ENCODE measurements at places on chromosomes 5 and 9. TPM values are rescaled to one million over a fixed set of nuclear protein-coding genes. Genes with fewer than 3 reads are reported as not detected.

DNA sequence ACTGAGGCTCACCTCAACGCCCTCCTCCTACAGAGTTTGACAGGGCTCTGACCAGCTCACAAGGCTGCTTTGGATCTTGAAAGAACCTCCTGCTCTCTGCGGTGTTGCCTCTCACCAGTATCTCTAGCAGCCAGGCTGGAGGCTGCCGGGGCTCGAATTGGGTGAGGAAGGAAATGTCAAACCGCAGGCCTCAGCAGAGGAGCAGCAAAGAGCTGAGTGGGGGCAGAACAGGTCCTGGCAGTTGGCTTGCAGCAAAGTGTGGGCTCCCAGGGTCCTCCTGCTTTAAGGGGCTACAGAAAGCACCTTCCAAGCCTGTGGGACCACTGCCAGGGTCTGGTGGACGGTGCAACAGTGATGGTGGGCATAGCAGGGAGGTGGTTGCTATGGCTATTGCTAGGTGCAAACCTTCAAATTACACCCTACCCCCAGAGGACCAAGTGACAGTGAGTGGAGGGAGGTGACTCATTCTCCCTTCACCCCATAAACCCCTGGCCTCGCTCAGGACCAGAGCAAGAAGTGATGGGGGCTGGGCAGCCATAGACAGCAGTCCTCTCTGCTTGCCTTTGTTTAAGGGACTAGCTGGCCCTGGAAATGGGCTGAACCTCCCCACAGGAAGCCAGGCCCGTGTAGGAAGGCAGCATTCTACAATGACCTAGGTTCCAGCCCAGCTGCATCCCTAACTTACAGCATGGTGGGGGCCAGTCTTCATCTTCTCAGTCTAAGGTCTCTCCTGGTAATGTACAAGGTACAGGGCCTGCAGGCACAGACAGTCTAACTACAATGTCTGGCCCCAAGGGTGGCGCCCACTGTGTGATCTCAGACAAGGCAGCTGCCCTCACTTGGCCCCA is 18.7 kb downstream of the LCP2 start:
- no peak for DNase-seq

CORO2A gene
- total RNA-seq, result 9.7 TPM

- DNase-seq, result no peak
These were observed 666 bp upstream of the TLR4 start for GRCh38 chr9:117703537-117703936.

- no peak for DNase-seq
These were observed 46.6 kb downstream of the CACNA1B start for GRCh38 chr9:137924169-137924568.

GRCh38 chr5:160382346-160382745 is 11.9 kb upstream of the C1QTNF2 start:
- no peak for DNase-seq

SOHLH1 gene
- not detected for total RNA-seq

GRCh38 chr5:3372289-3372688 is 223.3 kb upstream of the IRX1 start:
- DNase-seq, result no peak

DNA sequence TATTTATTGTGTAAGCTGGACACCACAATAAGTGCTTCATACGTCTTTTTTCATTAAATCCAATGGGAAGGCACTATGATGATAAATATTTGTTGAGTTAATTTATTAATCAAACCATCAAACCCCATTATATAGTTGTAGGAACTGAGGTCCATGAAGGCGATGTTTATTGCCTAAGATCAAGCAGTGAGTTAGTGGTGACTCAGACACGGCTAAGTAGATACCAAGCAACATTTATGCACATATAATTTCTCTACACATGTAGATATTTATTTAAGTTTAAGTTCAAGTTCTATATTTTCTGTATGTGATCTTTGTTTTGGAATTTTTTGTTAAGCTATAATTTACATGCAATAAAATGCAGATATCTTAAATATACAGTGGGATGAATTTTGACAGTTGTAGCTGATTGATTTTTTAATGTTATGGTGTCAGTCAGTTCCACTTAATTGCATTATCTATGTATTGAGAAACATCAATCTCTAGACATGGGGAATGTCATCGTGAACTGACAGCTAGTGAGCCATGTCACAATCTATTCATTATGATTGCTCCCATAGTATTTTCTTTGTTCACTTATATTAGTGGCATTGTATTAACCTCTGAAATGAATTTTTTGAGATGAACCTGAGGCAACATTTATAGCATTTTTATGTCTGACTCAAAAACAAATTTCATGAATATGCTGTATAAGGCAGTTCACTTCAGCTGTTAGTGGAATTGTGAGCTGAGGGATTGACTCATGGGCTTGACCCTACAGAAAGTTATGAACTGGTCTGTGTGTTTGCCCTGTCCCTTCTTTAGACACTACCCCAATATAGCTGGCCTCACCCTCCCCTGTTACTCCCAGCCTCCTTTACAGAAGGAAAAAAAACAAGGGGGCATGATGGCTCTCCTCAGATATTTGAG is 11.9 kb upstream of the GARNL3 start:
- DNase-seq, result no peak

GRCh38 chr9:115413304-115413703 is 295.3 kb upstream of the TNC start:
- no peak for DNase-seq

GRCh38 chr5:151584057-151584937 is 6.8 kb downstream of the FAT2 start:
- DNase-seq, result peak; percentile 45

ANKRD18B gene
- 5.9 TPM for total RNA-seq

DNA sequence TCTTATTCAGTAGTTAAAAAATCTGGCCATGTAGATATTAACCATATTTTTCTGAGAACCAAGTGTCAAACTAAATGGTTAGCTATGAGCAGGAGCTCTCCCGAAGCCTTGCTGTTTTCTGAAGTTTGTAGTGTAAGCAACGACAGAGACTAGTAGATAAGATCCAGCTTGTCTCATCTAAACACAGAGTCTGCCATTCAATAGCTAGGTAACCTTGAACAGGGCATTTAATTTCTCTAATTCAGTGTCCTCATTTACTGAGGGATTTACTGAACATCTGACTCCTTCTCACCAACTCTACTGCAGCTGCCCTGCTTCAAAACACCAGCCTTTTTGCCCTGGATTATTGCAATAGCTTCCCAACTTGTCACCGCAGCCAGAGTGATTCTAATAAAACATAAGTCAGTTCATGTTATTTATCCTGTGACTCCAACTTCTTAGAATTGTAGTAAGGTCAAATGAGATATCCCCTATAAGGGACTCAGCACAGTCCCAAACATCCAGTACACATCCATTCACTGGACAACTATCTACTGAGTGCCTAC is 337.0 kb downstream of the PLK2 start:
- no peak for DNase-seq

DNA sequence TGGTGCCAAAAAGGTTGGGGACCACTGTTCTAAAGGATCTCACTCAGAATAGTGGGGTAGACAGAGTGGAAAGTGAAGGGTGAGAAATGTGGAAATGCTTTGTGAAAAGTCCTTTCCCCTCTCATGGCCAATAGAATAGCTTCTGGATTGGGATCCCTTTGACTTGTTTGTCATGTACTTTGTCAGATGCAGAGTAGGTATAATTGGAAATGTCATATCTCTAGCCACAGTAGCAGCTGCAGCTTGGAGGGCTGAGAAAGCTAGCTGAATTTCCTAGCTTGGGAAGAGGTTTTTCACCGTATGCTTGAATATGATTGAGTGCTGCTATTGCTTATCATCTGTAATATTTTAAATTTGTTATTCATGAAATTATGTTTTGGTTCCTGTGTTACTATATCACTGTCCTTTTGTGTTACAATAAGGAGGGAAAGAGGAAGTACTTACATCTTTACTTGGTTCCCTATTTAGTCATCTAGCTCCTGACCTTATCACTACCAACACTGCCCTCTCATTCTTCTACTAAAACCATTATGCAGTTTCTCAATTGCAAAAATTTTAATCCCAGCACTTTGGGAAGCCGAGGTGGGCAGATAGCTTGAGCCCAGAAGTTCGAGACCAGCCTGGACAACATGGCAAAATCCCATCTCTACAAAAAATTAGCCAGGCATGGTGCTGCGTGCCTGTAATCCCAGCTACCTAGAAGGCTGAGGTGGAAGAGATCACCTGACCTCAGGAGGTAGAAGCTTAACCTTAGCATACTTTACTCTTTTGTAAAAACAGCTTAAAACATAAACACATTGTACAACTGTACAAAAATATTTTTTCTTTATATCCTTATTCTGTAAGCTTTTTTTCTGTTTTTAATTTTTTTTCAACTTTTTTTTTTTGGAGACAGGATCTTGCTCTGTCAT is 12.4 kb downstream of the SLC30A5 start:
- no peak for DNase-seq

DNA sequence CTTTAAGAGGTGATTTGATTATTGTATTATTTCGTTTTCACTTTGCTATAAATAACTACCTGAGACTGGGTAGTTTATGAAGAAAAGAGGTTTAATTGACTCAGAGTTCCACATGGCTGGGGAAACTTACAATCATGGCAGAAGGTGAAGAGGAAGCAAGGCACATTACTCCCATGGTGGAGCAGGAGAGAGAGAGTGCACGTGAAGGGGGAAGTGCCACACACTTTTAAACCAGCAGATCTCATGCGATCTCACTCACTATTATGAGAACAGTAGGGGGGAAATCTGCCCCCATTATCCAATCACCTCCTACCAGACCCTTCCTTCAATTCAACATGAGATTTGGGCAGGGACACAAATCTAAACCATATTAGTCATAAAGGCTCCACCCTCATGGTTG is 36.1 kb upstream of the NDFIP1 start:
- DNase-seq, result no peak

ROPN1L gene
- not detected for total RNA-seq

DNA sequence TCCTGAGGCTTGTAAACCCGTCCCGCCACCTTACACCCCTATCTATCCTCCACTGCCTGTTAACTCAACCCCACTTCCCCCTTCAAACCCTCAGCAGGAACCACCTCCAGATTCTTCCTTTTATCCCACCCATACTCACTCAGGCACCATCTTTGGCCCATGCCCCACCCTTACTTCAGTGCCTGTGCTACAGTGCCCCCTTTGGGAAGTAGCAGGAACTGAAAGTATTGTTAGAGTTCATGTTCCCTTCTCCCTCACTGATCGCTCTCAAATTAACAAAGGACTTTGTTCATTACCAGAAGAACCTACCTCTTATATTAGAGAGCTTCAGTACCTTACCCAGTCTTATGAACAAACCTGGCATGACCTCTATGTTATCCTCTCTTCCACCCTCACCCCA is 92.2 kb upstream of the MOCS2 start:
- DNase-seq, result no peak

DNA sequence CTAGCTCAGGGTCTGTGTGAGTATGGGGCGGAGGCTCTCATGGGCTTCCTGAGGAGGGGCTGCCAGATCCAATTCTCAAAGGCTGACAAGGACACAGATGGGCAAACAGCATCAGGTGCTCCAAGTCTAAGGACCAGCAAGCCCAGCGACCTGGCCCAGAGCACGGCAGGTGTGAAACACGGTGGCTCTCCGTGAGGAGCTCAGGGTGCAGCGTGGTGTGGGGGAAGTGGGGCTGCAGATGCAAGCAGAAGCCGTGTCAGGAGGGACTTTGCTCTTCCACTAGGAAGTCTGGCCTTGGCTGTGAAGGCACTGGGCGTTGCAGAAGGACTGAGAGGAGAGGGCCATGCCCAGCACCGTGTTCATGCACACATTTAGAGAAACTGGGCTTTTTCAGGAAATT is 420.0 kb downstream of the GADD45G start:
- no peak for DNase-seq

DNA sequence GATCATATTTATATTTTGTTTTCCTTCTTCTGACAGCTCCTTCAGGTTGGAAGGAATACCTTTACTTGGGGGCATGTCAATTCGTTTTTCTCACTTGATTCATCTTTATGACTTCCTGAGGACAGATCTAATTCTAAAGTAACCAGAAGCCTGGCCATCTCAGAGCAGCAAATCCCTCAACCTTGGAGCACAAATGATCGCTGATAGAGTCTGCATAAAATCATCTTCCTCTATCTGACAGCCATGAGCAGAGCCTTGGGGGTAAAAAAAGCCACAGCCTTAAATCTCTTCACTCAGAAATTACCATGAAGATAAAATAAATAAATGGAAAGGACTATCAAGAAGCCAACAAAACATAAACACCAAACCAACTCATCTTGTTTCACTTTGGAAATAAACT is 325.8 kb downstream of the PRR16 start:
- no peak for DNase-seq

ROR2 gene
- total RNA-seq, result 8.7 TPM

GRCh38 chr5:157860898-157861890 is 2.2 kb upstream of the CLINT1 start:
- no peak for DNase-seq

GRCh38 chr5:105448271-105448670 is 1885.7 kb upstream of the NUDT12 start:
- DNase-seq, result no peak

- DNase-seq, result no peak
These were observed 405.7 kb upstream of the EDIL3 start for GRCh38 chr5:84790406-84790805.

- peak; percentile 56 for DNase-seq
These were observed 763 bp upstream of the IRX2 start for GRCh38 chr5:2752059-2752820.

DNA sequence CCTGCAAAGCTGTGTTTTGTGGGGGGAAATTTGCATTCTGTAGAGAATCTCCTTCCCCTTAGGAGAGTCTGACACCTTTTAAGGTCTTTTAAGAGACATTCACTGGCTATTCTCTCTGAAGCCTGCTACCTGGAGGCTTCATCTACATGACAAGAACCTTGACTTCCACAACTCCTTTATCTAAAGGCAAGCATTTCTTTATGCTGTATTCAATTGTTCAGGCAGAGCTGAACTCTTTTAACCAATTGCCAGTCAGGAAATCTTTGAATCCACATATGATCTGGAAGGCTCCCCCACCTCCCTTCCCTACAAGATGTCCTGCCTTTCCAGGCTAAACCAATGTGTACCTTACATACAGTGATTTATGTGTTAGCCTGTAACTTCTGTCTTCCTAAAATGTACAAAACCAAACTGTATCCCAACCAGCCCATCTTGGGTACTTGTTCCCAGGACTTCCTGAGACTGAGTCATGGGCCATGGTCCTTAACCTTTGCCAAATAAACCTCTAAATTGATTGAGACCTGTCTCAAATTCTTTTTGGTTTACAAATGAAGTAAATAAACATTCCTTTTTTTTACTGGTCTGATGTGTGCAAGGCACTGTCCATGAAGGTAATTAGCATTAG is 9.9 kb downstream of the C9orf85 start:
- DNase-seq, result no peak

- DNase-seq, result no peak
These were observed 14.3 kb upstream of the ASPN start for GRCh38 chr9:92496396-92497176.

QSOX2 gene
- 21.3 TPM for total RNA-seq

GRCh38 chr9:126423916-126424185 is 97.2 kb downstream of the MVB12B start:
- DNase-seq, result no peak

GRCh38 chr5:81579262-81579924 is 171.5 kb downstream of the SSBP2 start:
- DNase-seq, result peak; percentile 8

GRCh38 chr9:126604059-126605055 is 9.4 kb upstream of the LMX1B start:
- no peak for DNase-seq
